Thoracic aorta (tissue), 2 donors: ENCODE measurements at places on chromosomes 3 and 15.

DNA sequence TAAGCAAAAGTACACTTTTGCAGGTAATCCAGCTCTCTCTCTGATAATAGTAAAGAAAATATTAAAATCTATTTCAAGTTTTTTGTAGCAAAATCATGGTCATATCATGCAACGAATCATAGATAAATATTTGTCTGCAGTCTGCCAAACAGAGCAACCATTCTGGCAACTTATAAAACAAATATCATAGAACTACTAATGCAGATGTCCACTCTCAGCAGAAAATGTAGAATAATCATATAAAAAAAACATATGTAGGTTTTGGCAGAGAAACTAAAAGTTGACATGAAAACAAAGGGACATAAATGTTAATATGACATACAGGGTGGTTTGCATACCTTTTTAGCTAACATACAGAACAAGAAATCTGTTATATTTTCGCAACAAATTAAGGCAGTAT, 12.2 kb downstream of the TMCC1 start:
- DNase-seq: no peak

DNA sequence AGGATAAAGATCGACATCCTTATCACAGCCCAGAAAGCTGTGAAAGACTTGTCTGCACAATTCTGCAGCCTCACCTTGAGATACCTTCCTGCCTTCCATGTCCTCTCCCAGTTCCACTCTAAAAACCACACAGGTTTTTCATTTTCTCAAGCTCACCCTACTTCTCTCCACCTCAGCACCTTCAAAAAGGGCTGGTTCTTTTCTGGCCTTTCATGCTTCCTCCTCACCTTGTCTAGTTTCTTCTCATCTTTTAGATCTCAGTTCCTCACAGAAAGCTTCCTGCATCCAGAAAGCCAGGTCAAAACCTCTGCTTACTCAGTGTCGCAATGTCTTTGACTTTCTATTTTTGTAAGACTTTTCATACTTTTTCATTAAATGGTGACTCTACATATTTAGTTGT, 140.2 kb upstream of the STT3B start:
- DNase-seq: no peak

GRCh38 chr3:141442914-141443313, 43.9 kb upstream of the RASA2 start:
- no peak for DNase-seq

GRCh38 chr15:34084086-34084485, 17.6 kb downstream of the EMC7 start:
- no peak for DNase-seq

- no peak for DNase-seq
Observed at GRCh38 chr3:57583544-57583943, 13.6 kb downstream of the ARF4 start.

- no peak for DNase-seq
Observed at GRCh38 chr3:134477938-134478337, 7.8 kb downstream of the ANAPC13 start.

- no peak for DNase-seq
Observed at GRCh38 chr3:178847190-178847589, 224.4 kb downstream of the ZMAT3 start.

DNA sequence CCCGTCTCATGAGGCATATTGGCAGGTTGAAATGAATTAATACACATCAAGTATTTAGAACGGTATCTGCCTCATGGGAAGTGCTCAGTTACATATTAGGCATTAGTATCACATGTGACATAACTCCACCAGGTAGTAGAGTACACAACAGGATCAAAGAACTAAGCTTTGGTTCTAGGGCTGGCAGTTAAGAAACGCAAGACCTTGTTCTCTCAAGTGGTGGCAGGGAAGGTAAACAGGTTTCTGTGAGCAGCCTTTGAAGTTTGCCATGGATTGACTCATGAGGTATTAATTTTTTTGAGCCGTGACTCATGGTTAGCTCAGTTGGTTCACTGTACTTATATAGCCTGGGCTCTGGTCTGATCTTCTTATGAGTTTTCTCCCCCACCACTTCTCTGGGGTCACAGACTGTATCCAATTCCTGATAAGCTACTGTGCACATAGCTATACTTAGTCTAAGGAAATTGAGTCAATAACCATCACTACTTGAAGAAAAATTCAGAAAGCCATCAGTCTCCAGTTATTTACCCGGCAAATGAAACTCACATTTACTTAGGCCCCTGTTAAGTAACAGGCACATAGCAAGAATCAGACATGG, 155.6 kb upstream of the STT3B start:
- no peak for DNase-seq

GRCh38 chr3:102193255-102193654, 241.6 kb upstream of the ZPLD1 start:
- no peak for DNase-seq

DNA sequence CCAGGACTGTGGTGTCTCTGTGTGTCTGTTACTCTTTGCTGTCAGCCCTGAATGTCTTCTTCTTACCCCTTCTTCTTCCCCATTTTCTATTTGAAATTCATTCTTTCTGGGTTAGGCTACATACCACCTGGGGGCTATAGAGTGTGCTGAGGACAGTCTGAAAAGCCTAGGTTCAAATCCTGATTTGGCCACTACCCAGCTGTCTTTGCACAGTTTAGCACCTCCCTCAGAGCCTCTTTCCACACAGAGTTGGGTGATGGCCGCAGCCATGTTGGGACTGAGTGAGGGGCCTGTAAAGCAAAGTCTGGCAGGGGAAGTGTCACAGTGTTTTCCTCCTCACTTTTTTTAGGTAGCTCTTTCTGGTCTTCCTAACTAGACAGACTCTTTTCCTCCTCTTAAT, 113.7 kb downstream of the CHCHD6 start:
- no peak for DNase-seq

GRCh38 chr3:53768478-53769459, 77.5 kb downstream of the CHDH start:
- DNase-seq: no peak

DNA sequence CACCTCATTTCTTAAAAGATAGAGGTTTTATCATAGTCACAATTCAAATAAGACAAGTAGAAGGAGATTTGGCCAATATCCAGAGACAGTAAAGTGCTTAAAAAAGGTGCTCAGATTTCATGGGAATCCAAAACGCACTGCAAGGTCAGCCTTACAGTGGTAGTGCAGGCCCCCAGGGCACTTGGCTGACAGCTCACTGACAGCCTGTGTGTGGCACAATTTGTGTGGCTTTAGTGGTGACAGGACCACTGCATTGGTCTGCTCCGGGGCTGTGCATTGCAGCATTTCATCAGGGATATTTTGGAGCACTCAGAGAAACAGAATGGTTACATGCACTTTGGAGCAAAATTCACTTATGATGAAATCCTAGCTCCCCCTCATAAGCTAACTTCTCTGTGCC, 544.3 kb downstream of the NTRK3 start:
- DNase-seq: no peak

DNA sequence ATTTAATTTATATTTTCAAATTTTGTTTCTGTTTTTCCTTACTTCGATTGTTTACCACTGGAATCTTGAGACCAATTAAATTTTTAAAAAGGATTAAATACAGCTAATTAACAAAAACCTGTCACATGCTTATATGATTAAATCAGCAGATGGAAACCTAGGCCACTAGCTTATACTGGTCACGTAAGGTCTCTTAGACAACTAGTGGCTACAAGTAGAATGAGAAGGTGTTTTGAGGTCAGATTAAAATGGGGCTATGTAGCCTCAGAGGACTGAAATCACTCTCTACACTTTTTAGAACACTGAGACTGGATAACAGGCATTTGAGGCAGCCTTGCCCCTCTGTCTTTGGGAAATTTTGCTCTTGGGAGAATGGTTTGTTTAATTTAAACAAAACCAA, 246.5 kb upstream of the ONECUT1 start:
- no peak for DNase-seq

DNA sequence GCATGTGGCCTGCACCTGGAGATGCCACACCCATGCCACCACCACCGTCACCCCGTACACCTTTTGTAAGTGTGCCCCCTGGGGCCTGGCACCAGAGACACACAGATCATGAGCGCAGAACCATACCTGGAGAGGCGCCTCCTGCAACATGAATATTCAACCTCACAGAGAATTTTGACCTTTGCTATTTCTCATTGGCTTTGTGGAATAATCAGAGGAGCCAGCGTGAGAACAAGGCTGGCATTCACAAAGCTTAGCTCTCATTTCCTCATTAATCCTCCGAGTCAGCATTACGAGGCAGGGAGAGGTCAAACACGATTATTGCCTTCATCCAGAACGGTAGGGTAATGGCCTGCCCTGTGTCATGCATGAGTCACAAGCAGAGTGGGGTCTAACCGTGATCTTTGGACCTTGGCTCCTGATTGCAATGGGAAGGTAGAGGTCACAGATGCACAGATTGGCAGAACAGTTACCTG, 73.0 kb upstream of the POMGNT2 start:
- no peak for DNase-seq

GRCh38 chr15:83230242-83230641, 22.6 kb upstream of the HDGFL3 start:
- DNase-seq: no peak

DNA sequence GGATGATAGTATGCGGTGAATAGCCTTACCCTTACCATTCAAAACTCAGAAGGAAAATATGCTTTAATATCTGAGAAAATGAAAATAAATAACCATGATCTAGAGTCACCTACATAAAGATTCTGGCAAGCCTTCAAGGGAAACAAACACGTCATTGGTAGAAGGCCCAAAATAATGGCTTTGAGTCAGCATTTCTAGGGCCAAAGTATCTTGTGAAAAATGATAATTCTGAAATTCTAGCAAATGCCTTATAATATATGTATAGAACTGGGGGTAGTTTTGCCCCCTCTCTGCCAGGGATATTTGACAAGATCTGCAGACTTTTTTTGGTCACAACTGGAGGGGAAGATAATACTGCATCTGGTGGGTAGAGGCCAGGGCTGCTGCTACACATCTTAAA, 15.4 kb downstream of the PLSCR1 start:
- no peak for DNase-seq

GRCh38 chr15:40590667-40591050, 3.4 kb upstream of the KNL1 start:
- DNase-seq: no peak

DNA sequence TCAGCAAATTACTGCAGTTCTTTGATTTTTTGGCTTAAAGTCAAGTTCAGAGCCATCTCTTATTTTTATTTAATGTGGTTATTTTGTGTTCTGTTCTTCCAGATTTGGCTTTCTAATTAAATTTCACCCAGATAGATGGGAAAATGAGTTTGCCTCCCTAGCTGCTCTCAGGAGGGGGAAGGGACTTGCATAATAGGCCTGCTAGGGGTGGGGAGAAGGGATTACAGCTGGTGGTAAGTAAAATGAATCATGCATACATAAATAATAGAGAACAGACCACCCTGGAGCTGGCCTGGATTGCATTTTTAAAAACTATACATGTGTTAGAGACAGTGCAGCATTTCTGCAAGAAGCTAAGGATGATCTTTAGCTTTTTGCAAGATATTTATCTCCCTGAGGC, 3.9 kb upstream of the PXYLP1 start:
- no peak for DNase-seq

DNA sequence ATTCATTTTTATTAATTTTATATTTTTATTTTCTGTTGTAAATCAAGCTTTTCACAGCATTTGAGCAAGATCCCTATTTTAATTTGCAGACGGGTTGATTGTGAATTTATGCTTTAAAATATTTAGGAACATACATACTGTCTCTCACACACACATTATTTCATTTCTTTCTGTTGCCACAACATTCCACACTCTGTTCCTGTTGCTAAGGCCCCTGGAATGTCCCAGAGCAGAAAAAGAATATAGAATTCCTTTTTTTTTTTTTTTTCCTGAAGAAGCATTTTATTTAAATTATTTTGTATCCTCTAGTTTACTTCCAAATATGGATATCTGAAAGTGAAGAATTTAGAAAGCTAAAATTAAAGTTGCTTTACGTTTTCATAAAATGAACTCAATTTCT, 36.8 kb upstream of the SCAANT1 start:
- DNase-seq: no peak

GRCh38 chr15:28110481-28110881, 11.4 kb upstream of the OCA2 start:
- no peak for DNase-seq

DNA sequence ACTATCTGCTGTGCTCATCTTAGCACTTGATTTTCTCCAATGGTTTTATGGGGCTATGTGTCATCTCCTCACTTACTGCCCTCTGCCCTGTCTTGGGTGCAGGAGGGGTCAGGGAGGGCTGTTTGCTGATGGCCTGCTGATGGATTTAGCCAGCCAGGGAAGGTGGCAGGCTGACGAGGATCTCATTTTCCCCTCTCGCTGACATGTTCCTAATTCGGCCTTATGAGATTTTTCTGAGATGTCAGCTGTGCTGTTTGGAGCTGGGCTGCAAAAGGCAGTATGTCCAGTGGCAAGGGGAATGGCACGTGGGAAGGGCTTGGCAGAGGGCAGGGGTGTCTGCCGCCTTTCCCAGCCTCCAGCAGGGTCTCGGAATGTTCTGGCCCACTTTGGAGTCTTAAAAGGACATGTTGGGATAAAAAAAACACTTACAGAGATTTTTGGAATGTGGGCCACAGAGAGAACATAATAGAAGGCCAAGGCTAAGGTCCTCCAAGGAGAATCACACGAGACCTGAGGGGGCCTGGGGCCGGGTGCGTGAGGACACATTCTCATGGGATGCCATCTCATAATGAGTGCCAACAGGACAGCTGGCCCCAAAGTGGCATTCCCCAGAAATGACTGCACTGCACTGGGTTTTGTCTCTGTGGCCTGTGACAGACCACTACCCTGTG, 303.8 kb downstream of the TLE3 start:
- no peak for DNase-seq

- no peak for DNase-seq
Observed at GRCh38 chr3:152193673-152194267, 75.0 kb upstream of the MBNL1 start.

DNA sequence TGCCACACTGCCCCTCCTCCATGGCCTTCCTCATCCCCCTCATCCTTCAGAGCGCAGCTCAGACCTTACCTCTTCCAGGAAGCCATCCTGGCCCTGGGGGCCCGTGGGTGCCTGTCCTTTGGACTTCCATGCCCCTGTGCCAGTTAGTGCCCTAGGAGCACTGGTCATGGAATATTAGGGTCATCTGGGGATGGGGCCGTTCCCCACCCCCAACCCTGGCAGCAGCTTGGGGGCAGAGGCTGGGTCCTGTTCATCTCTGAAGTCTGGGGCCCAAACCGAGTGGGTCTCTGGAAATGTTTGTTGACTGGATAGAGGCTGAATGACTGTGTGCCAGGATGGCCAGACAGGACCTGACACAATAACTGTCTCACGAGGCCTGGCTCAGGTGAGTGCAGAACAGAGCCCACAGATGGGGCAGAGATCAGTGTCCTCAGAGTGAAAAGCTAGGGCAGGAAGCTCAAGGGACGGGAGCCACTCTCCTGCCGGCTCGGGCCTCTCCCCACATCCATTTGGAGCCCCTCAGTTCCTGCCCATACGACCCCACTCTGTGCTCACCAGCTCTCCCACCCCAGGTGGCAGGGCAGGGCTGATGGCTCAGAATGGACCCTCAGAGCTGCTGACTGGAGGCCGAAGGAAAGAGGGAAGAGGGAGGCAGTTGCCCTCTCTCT, 62.5 kb downstream of the TLE3 start:
- no peak for DNase-seq

GRCh38 chr3:176839901-176840300, 357.4 kb downstream of the TBL1XR1 start:
- DNase-seq: no peak
